Activated T-helper 9 cell treated with anti-CD3 and anti-CD28 coated beads, Interleukin-2, amount 50 U/mL, for 16 hours (primary cell): ENCODE measurements at places on chromosomes 12 and 14.

DNA sequence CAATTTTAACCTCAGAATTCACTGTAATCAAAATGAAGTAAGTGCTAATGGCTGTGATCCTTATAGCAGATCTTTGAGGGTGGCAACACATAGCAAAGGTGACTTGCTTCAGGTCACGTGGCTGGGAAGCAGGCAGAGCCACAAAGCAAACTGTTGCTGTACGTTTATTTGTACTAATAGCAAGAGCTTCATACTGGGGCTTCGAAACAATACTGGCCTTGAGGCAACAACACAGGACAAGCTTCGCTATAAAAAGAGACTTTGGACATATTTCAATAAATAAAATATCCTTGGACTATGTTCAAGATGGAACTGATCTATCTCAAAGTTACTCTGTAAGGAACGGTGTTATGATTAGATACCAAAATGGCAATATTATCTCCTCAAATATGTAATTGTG, 44.6 kb downstream of the MSRB3 start:
- no peak for DNase-seq

- DNase-seq: no peak
Observed at GRCh38 chr12:104130760-104131159, 7.2 kb downstream of the NFYB start.

- DNase-seq: no peak
Observed at GRCh38 chr12:131102991-131103668, 149.4 kb downstream of the ADGRD1 start.

DNA sequence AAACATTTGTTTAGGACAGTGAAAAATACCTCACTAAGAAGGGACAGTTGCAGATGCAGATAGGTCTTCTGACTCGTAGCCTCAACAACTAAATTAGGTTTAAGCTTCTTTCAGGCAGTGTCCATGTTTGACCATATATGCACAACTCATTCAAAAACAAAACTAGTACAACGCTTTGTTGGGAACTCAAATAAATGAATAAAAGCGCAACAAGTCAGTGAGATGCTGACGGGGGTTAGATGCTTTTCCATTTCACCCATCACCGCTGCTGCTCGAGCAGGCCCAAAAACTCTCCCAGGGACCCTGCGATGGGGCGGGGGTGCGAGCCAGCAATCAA, 633 bp downstream of the RPAP3 start:
- DNase-seq: no peak

DNA sequence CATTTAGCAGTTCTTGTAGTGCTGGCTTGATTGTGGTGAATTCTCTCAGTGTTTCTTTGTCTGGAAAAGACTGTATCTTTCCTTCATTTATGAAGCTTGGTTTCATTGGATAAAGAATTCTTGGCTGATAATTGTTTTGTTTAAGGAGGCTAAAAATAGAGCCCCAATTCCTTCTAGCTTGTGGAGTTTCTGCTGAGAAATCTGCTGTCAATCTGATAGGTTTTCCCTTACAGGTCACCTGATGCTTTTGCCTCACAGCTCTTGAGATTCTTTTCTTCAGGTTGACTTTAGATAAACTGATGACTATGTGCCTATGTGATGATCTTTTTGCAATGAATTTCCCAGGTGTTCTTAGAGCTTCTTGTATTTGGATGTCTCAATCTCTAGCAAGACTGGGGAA, 1508.5 kb upstream of the FLRT2 start:
- no peak for DNase-seq

DNA sequence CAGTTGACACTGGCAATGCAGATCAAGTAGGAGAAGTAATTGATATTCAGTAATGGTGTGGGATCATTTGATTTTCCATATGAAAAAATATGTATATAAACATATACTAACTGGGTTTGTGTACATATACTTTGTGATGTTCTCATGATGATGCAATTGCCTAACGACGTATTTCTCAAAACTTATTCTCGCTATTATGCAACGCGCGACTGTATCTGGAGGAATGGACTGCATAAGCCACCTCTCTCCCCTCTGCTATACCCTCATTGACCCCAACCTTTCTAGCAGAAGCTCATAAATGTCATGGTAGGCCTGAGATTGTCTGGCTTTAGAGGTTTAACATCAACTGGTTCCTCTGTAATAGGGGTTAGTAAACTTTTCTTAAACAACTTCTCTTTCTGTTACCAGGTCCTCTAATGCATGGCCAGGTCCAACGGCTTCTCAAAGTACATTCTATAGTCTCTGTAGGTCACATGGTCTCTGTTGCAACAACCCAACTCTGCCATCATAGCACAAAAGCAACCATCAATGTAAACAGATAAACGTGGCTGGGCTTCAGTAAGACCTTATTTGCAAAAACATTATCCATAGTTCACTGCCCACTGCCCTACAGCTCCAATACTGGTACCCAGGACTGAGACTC, 59.3 kb downstream of the FOXN3 start:
- no peak for DNase-seq

DNA sequence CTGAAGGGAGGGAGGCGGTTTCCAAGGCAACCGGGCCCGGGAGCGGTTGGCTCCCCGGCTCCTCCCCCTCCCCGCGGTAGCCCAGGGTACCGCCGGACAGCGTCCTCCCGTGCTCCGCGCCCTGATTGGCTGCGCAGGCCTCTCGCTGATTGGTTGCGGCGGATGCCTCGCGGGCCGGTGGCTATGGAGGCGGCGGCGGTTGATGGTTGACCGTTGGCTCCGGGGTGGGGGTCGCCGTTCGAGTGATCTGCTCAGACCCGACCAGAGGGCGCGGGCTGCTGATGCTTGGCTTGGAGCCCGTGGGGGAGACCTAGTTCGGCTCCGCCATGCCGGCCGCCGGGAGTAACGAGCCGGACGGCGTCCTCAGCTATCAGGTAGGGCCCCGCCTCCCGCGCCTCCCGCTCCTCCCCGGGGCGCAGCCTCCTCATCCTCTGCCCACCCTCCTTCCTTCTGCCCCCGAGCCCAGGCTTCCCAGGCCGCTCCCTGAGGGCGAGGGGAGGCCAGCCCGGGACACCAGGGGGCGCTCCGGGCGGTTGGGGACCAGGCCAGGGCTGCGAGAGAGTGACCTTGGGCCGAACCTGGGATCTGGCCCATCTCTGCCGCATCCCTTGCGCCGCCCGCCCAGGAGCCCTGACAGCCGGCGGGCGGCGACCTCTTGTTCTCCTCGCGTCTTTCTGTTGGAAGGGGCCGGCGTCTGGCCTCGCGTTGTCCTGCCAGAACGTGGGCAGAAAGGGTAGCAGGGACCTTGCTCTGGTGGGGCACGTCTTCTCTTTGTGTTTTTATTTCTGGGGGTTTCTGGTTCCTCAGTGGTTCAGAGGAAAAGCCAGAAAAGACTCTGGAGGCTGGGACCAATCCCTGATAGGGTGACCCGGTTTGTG, at the start of gene SLC4A8:
SLC4A8 (plus strand) TSS at position 170 of the 878 bp plus-strand sequence; CDS start at position 327, 157 bp downstream.
- peak; percentile 62 for DNase-seq

GRCh38 chr12:125568306-125568705, 503.1 kb downstream of the AACS start:
- DNase-seq: no peak
